ENCODE measurements at places on chromosomes 16 and 17. TPM values are rescaled to one million over a fixed set of nuclear protein-coding genes. Genes with fewer than 3 reads are reported as not detected.

DNA sequence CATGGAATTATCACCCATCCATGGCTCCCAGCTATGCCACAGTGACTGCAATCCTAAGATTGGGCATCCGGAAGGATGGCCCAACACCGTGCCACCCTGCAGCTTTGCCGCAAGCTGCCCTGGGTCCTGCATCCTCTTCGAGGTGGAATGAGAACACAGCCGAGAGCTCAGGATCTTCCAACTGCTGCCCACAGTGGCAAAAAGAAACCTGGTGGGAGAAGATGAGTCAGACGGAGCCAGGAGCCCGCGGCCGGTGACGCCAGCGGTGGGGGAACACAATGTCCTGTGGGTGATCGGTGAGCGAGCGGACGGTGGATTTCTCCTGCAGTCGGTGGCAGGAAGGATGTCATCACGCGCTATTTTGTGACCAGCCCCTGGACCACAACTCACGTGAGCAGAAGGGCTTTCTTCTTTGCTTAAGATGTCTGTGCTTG is 20.1 kb downstream of the CD7 start:
- H3K27ac ChIP-seq = peak overlapping the region; percentile 80
- peak overlapping the region; percentile 40 for H3K4me3 ChIP-seq
- H3K27me3 ChIP-seq = no peaks in the 10 kb centered on the region
- no peaks in the 10 kb centered on the region for H3K36me3 ChIP-seq

GRCh38 chr17:8162997-8163977 is 539 bp upstream of the VAMP2 start:
- H3K27me3 ChIP-seq = no peaks in the 10 kb centered on the region
- H3K36me3 ChIP-seq = peaks cover 26% of the 10 kb centered on the region
- peak overlapping the region; percentile 98 for H3K27ac ChIP-seq
- peak overlapping the region; percentile 95 for H3K4me3 ChIP-seq
- H3K4me1 ChIP-seq = peaks cover 55% of the 10 kb centered on the region

DNA sequence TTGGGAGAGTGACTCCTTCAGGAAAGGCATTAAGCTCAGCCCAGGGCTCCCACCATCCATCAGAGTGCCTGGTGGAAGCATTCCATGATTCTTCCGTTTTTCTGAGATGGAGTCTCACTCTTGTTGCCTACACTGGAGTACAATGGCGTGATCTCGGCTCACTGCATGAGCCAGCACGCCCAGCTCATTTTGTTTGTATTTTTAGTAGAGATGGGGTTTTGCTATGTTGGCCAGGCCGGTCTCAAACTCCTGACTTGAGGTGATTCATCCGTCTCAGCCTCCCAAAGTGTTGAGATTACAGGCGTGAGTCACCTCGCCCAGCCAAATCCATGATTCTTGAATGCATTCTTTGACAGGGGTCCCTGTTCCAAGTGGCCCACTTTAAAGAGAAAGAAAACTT is 23.1 kb downstream of the MIS12 start:
- peaks cover 2% of the 10 kb centered on the region for H3K36me3 ChIP-seq
- H3K27me3 ChIP-seq = no peaks in the 10 kb centered on the region
- H3K4me1 ChIP-seq = no peaks in the 10 kb centered on the region
- no peak overlapping the region for H3K4me3 ChIP-seq
- no peak overlapping the region for H3K27ac ChIP-seq
- no peak for DNase-seq

DNA sequence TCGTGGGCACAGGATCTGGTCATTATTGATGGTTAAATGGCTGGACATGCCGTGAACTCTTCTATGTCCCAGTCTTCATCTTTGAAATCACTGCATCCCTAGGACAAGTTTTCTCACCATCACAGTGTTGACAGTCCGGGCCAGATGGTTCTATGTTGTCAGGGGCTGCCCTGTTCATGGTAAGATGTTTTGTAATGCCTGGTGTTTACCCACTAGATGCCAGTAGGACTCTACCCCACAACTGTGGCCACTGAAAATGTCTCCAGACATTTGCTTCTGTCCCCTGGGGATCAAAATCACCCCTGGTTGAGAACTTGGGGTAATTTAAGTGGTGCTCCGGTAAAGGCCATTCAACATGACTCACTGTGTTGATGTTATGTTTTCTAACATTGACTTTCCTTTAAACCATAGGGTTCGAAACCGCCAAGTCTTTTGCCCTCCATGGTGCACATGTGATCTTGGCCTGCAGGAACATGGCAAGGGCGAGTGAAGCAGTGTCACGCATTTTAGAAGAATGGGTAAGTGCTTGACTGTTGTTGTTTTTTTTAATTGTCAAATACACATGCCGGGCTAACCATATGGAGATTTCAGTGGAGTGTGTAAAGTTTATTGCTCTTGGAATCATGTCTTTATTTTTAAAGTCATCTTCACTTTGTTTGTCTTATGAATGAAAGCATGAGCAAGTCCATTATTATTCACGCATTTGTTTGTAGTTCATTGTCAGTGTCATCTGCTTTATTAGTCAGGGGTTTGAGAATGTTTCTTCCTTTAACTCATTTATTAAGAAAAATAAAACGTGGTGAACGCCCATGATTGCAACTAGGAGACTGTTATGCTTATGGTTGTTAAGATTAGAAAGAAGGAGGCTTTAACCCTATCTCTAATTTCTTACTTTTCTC is 64.6 kb downstream of the WWOX start:
- no peak overlapping the region for H3K27ac ChIP-seq
- no peaks in the 10 kb centered on the region for H3K4me1 ChIP-seq
- H3K27me3 ChIP-seq = no peaks in the 10 kb centered on the region
- no peak for DNase-seq
- no peaks in the 10 kb centered on the region for H3K36me3 ChIP-seq

DNA sequence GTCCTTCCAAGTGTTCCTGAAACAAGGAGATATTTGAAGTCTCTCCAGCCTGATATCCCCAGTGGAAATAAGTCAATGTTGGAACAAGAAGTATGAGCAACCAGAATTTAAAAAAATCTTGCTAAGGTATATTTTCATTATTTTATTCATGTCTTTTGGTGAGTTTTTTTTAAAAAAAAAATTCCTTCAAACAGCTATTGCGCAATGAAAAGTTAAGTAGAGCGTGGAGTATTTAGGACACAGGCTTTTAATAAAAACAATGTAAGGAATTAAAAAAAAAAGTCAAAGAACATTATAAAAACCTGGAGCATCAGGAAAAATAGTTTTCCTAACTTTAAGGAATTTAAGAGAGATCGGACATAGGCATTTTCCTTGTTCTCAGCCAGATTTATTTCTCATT is 940.4 kb downstream of the KCNJ2 start:
- H3K27me3 ChIP-seq = no peaks in the 10 kb centered on the region
- H3K4me1 ChIP-seq = peaks cover 16% of the 10 kb centered on the region
- no peak overlapping the region for H3K4me3 ChIP-seq
- no peak for DNase-seq

DNA sequence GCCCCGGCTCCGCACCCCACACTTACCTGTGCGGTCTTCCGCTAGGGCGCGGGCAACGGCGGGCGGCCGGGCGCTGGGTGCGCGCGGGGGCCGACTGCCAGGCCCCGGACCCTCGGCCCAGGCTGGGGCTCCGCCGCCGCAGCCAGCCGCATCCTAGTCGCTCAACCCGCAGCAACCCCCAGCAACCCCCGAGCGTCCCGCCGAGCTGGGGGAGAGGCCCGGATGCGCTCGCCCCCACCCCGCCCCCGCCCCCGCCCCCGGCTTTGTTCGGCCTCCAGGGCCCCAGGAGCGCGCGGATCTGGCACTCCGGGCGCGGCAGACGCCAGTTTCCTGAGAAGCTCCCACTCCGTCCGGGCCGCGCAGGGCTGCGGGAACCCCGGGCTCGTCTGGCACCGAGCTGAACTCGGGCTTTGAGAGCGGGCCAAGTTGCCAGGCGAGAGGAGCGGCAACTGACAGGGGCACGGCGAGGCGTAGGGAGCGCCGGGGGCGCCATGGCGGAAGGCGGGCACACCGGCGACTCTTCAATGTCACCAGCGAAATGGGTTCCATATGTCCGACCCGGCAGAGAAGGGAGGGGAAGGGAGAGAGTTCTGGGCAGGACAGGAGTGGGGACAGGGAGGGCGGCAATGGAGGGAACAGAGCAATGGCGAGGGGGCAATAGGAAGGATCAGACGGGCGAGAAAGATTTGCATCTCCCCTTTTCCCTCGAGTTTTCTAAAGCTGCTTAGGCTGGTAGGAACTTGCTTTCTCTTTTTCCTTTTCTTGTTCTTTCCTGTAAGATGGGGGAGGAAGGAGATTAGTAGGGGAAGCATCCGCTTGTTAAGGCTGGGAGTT is 13.7 kb downstream of the HOXB4 start:
- peaks cover 90% of the 10 kb centered on the region for H3K27me3 ChIP-seq
- no peaks in the 10 kb centered on the region for H3K36me3 ChIP-seq
- H3K27ac ChIP-seq = peak overlapping the region; percentile 30

Gene PDE6G
- total RNA-seq = not detected

Gene SALL1
- total RNA-seq = not detected

All from stomach (tissue), 19 donors.